ENCODE measurements at places on chromosomes 12 and 14.

- no peak for DNase-seq
Measured at GRCh38 chr12:31772685-31773222, 43.9 kb upstream of the AMN1 start.

DNA sequence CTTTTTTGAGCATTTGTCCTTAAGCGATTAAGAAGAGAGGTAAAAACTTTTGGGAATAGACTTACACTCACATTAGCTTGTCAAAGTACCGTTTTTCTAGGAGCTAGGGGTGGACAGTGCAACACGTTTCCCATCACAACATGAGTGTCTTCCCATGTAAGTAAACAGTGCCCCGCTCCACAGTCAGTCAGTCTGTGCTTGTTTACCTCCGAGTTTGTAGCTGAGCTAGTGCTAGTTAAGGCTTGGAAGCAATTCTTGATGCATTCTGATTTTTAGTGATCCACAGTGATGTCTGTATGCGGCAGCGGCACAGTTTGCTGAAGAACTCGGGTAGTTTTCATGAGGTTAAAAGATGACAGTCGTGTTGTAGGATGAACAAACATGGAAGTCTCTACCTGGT, 941 bp downstream of the ZDHHC17 start:
- no peak for DNase-seq

GRCh38 chr14:51575349-51576116, 76.2 kb upstream of the FRMD6 start:
- no peak for DNase-seq

- no peak for DNase-seq
Measured at GRCh38 chr14:93522221-93522620, 91.5 kb downstream of the UNC79 start.

GRCh38 chr12:6753772-6754356, 923 bp upstream of the MLF2 start:
- no peak for DNase-seq

DNA sequence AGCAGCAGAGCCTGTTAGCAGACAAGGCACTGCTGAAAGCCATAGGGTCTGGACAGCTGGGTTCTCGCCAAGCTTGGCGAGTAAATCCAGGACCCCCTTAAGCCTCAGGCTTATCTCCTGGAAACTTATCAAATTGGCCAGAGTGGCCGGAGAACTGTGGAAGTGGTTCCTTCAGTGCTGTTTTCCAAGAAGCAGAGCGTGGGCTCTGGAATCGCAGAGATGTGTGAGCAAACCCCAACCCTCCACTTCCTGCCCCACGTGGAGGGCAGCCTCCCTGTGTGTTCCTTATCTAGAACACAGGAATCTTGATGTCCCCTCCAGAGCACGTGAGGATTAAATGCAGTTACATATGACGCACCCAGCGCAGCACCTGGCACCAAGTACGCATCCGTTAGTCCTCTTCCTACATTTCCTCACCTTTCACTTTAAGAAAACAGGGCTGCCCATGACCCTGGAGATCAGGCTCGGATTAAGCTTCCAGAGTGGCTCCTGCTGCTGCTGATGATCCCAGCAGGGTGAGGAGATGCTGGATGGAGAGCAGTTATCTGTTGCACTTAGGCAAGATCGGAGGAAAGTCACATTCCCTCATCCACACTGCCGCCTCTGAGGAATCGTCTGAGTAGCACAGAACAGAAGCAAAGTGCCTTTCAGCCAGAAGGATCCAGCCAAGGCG, 35.0 kb downstream of the MMAB start:
- DNase-seq, result no peak

DNA sequence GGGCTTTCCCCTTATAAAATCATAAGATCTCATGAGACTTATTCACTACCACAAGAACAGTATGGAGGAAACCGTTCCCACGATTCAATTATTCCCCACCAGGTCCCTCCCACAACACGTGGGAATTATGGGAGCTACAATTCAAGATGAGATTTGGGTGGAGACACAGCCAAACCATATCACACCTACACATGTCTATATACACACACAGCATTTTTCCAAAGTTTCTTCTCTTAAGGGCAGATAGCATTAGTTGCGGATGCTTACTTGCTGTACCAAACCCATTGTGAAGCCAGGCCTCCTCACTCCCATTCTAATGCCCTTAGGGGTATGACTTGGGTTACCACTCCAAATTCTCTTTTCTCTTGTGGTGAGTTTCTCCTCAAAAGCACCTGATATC, 104.1 kb upstream of the RAP1B start:
- DNase-seq, result no peak

- no peak for DNase-seq
Measured at GRCh38 chr12:69719336-69720316, 19.0 kb upstream of the RAB3IP start.

DNA sequence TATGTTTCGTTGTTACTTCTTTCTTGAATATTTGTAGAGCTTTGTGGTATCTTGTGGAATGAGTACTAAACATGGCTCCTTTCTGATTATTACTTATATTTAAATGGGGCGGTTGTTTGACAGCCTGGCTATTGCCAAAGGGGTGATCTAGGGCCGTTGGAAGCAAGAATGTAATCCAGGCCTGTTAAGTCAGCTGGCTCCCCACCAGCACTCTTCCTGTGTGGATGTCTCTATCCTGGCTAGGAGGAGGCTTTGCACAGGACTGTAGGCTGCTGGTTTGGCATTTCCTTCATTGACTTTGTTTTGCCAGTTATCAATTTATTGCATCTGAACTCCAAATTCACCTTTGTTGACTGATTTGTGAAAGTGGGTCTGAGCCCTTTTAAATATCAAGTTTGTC, 5.6 kb downstream of the FAM234B start:
- no peak for DNase-seq

DNA sequence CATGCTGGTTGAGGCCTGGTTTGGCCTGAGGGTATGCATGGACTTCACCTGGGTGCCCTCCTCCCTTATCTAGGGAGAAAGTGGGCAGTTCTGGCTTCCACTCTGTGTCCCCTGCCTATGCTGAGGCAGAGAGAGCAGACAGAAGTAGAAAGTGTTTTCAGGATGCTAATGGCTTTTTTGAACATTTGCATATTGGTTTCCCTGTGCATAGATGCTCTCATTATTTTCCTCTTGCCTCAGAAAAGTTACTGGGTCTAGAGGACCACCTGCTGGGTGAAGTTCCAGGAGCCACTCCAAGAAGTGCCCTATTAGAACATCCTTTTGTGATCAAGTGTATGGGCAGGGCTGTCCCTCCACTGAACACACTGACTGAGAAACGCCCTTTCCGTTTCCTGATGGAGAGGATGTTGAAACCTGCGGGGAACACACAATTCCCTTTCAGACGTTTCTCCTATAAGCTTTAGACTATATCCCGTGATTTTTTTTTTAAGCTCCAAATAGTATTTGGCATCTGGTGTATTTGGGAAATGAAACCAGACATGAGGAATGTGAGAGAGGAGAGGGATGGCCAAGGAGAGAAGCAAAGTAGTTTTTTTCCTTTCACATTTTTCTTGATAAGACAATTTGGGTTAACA, 66.6 kb downstream of the DAAM1 start:
- no peak for DNase-seq

DNA sequence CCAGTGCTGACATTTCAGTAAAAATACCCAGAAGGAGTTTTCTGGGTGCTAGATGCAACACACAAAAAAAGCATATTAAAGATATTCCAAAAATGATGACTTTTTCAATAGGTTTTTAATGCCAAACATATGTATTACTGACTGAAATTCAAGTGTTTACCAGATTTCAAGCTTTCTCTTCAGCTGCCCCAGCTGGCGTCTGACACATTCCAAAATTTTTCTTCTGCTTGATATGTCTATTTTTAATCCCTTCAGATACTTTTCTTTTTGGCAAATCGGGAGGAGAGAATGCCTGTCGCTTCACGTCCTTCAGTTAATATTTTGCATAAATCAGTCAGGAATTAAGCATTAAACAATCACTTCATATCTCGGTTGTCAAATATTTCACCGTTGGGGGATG, 7.1 kb upstream of the CCDC60 start:
- no peak for DNase-seq

DNA sequence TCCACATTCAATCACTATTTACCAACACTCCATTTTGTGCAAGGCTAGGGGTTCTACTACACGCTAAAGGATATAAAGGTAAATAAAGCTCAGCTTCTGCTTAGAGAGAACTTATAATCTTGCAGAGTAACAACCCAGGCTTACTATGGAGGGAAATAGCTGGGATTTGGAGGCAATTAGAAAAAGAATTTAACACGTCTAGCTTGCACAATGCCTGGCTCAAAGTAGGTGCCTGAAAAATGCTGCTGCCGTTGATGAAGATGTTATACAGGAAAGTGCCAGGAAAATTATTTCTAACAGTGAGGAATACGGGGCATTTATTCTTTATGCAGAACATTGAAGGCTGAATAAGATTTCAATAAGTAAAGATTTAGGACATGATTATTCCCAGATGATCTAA, 214.2 kb downstream of the KITLG start:
- no peak for DNase-seq

GRCh38 chr12:3973973-3974644, 100.9 kb upstream of the PARP11 start:
- DNase-seq, result no peak

GRCh38 chr12:81520064-81520945, 238.8 kb downstream of the PPFIA2 start:
- no peak for DNase-seq

- DNase-seq, result no peak
Measured at GRCh38 chr12:66903782-66904396, 225.0 kb upstream of the GRIP1 start.

DNA sequence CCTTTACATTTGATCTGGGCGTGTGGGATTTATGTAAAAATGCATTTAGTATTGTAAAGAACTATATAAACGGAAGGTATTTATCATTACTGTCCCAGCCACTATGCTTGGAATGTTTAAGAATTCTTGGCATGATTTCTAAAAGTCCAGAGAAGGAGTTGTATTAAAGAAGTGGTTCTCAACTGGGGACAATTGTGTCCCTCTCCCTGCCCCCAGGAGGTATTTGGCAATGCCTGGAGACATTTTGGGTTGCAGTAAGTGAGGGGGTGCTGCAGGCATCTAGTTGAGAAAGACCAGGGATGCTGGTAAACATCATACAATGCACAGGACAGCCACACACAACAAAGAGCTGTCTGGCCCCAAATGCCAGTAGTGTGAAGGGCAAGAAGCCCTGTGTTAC, 7.2 kb downstream of the SLC38A1 start:
- DNase-seq, result no peak

DNA sequence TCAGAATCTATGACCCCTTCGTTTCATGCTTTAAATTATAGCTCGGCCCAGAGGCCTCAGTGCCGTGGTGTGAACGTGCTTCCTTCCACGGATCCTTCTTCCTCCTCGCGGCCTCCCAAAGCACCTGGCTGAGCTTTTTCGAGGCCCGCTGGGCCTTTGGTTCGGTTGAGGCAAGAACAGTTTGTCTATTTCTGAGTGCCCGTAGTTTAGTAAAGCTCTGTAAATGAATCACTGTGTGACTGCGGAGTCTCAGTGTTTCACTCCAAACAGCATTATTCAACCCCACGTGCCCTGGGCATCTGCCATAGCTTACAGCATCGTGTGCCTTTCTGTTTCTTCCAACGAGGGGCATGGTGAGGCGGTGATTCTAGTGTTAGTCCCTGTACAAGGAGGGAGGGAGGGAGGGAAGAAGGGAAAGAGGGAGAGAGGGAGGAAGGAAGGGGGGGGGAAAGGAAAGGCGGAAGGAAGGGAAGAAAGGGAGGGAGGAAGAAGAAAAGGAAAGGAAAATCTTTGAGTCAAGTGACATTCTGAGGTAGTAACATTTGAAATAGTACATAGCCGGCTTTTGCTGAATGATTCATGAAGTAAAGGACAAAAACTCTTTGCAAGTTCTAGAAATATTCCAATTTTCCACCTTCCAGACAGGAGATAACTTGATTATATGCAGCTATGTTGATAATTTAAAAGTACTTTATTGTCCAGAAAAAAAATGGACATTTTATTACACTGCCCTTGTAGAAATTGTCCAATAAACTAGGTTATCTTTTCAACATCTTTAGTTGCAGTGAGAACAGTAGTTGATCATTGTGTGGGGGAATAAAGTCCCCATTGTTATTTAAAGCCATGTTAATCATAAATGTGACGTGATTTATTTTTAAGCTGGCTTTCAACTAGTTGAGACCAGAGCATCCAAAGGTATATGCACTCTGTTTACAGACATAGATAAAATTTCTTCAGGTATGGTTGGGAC, 1.2 kb upstream of the TRIM9 start:
- DNase-seq, result no peak

GRCh38 chr12:31749024-31749704, 20.3 kb upstream of the AMN1 start:
- no peak for DNase-seq

DNA sequence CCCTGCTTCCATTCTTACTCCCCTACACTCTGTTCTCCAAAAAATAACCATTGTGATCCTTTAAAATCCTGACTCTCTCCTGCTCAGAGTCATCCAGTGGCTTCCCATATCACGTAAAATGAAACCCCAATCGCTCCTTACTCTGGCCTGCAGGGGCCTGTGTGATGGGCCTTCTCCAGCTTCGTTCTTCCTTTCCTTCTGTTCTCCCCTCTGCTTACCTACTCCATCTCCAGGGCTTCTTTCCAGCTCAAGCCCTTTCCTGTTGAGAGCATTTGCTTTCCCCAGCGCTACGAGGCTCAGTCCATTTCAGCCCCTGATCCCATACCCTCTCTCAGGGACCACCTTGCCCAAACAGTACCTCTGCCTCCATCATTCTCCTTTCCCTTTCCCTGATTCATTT, 144.4 kb upstream of the ARHGAP5 start:
- DNase-seq, result no peak

DNA sequence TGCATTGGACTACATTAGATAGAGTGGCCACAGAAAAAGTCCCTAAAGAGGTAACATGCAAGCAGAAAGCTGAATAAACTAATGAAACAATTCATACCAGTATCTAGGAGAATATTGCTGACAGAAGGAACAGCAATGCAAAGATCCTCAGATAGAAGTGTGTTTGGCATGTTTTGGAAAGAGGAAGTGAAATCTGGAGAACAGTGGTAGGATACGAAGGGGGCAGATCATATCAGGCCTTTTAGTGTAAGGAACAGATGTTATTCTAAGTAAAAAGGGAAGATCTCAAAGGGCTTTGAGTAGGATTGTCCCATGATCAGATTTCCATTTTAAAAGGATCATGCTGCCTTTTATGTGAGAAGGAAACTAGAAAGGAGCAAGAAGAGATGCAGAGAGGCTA, 342.9 kb downstream of the PAWR start:
- no peak for DNase-seq

DNA sequence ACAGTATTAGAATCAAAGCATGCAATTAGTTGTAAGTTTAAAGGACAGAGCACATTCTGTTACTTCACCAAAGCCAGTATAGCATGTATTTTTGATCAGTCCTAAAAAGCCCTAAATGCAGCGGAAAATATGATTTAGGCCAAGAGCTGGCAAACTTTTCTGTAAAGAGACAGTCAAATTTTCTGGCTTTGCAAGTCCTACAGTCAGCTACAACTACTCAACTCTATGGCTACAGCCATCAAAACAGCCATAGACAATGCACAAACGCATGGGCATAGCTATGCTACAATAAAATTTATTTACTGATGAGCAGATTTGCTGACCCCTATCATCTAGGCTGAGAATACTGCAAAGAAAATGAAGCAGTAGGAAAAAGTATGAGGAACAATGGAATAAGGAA, 52.9 kb downstream of the ATXN2 start:
- no peak for DNase-seq

GRCh38 chr14:100221533-100222223, 17.3 kb upstream of the YY1 start:
- no peak for DNase-seq

- no peak for DNase-seq
Measured at GRCh38 chr14:51289169-51289568, 49.1 kb downstream of the TMX1 start.

GRCh38 chr12:131152587-131152986, 198.9 kb downstream of the ADGRD1 start:
- DNase-seq, result no peak

GRCh38 chr14:53226553-53226952, 73.4 kb upstream of the DDHD1 start:
- no peak for DNase-seq
